ENCODE measurements at places on chromosomes 2 and 18.

GRCh38 chr2:6442252-6442985, 423.3 kb downstream of the CMPK2 start:
- DNase-seq: no peak

DNA sequence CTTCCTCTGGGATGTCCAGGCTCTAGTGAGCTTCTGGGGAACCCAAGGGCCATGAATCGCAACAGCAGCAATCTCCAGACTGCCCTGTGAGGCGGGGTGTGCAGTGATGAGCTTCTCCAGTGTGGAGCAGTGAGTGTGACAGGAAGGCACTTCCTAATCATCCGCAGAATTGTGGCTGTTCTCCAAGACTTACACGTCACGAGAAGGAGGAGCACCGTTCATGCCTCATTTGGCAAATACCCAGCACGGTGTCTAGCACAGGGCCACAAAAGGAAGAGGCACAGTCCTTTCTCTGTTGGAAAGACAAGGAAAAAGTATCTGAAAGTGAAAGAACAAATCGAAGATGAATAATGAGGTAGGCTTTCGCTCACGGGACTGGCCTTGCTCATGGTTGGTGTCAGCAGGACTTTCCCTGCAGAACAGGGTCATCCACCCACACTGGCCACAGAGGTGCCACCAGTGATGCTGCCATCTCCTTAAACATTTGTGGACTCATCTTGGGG, 125.1 kb upstream of the HAAO start:
- DNase-seq: peak; percentile 94

DNA sequence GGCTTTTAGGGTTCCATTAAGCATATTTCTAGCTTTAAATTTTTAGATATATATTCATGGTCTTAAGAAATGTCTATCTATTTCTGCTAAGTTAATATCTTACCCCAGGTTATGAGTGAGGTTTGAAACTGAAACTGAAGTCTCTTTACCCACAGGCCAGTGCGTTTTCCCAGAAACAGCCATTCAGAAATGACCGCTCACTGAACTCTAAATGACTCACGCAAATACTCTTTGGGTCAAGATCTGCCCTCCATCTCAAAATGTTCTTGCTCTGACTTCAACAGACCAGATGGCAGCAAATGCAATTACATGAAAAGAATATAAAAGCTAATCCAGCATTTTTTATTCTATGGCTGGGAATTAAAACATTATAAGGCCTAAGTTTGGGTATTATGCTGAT, 315.2 kb downstream of the TDRD15 start:
- no peak for DNase-seq

DNA sequence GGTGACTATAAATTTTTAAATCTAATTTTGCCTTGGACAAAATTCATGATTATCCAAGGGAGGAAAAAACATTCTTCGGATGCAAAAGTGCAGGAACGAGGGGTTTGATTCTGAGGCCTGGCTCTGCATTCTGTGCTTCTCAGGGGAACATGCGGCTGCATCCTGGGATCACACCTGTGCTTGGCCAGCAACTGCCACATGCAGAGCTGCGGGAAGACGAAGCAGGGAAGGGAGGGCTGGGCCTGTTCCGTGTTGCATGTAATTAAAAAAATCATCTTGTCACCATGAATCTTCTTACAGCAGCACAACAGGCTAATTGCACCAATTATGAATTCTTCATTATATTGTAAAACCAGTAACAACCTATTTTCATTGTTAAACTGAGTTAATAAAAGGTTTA, 158.0 kb upstream of the ALKAL2 start:
- DNase-seq: no peak

- peak; percentile 12 for DNase-seq
Measured at GRCh38 chr18:36127836-36128529, 1.2 kb downstream of the SLC39A6 start.

GRCh38 chr18:51716277-51716676, 518.8 kb upstream of the MEX3C start:
- DNase-seq: no peak

DNA sequence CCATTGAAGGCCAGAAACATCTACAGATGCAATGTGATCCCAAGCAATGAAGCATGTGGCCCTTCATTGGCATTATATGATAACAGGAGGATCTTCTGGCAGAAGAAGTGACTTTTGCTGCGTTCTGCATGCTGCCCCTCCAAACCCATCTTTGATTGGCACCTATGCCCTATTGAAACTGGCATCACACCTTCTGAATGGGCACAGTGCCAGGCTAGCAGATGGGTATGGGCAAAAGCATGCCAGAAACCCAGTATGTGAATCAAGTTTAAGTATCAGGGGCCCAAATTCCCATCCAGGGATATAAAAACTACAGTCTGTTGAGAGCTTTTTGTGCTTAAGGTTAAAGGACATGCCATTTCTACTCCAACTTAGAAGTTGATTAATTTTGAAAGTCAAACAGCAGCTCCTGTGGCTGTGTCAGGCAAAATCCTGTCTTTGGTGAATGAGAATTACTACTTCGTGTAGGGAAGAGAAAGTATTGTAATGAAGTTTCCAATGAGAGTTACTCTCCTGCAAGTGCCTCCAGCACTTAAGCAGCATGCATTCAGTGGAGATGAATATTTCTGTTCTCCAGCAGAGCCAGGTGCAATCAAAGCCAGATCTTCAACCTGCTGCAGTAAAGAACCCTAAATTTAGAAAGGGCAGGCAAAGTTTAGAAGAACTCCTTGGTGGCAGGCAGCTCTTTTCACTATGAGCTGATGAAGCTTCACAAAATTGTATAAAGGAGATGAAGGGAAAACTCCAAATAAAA, 8.6 kb downstream of the VRK2 start:
- no peak for DNase-seq

- no peak for DNase-seq
Measured at GRCh38 chr2:72116081-72116533, 31.6 kb downstream of the CYP26B1 start.

DNA sequence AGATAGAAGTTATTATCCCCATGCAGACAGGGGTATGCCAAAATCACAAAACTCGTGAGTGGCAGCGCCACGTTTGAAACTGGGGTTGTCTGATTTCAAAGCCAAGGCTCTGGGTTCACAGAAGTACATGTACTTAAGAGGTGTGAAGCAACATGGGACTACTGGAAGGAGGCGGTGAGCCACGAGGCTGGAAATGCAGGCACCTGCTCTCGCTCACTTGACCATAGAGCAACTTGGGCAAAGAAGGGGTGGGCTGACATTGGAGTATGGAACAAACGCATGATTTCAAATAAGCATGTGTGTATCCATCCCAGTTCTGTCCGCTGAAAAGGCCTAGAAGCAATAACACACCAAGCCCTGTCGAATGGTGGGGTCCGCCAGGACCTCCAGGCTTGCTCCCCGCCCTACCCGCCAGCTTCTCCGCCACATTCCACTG, 593 bp upstream of the ACTR2 start:
- no peak for DNase-seq

- DNase-seq: peak; percentile 47
Measured at GRCh38 chr2:233413559-233414272, 59.4 kb downstream of the DGKD start.

Measured in HFFc6 (cell line).